Right atrium auricular region (tissue), 2 donors: ENCODE measurements at places on chromosomes 12 and 14.

GRCh38 chr12:124543052-124543589 is 24.3 kb downstream of the NCOR2 start:
- no peak for DNase-seq

DNA sequence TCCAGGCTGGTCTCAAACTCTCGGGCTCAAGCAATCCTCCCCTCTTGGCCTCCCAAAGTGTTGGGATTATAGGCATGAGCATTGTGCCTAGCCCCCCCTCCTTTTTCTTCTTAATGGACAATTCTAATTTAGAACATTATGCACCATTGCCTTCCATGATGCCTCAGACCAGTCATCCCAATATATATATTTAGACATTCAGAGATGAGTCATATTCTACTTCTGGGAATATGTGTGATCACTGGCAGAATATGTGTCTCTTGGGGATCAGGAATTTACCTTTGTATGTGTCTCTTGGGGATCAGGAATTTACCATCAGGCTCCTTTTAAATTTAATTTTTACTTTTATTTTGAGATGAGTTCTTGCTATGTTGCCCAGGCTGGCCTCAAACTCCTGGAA is 7.5 kb upstream of the CCDC177 start:
- no peak for DNase-seq

GRCh38 chr12:56082967-56083366 is 3.0 kb downstream of the ERBB3 start:
- DNase-seq, result no peak

DNA sequence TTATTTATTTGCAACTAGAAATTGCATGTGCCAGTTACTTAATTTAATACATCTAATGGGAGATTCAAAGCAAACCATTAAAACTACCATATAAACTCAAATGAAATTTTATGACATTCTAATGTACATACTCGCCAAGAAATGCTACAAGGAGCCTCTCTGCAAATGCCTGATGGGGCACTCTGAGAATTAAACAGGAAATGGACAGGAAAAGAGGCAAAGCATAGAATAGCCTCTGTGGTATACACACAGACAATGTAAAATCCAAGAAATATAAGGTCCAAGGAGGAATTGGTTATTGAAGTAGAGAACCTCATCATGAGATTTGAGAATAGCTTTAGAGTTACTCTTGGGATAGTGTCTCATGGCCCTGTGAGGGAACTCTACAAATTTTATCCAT is 41.2 kb downstream of the RAB21 start:
- DNase-seq, result no peak
